ENCODE measurements at places on chromosomes 6 and 20.

DNA sequence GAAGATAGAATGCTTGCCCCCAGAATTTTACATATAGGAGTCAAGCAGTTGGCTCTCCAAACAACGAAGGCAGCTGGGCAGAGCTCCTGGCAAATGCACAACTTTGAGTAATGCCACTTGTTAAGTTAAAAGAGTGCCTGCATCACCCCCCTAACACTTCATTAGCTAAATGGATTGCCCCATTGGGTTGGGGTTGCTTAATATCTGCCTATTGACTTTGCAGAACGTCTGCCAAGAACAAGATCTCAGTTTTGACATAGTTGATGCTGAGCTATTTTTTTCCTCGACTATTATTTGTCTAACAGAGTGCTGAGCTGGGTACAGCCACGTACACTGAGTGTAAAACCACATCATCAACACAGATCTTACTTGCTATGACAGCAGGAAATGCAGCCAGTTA is 12.1 kb downstream of the ANKRD60 start:
- no peak for DNase-seq

DNA sequence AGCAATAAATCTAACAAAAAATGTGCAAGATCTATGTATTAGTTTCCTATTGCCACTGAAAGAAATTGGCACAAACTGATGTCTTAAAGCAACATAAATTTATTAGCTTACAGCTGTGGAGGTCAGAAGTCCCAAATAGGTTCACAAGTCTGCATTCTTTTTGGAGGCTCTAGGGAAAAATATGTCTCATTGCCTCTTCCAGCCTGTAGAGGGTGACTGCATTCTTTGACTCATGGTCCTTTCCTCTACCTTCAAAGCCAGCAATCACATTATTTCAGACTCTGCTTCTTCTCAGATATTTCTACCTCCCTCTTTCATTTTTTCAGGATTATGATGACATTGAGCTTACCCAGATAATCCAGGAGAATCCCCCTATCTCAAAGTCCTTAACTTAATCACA is 1531.1 kb downstream of the KHDRBS2 start:
- DNase-seq: no peak

DNA sequence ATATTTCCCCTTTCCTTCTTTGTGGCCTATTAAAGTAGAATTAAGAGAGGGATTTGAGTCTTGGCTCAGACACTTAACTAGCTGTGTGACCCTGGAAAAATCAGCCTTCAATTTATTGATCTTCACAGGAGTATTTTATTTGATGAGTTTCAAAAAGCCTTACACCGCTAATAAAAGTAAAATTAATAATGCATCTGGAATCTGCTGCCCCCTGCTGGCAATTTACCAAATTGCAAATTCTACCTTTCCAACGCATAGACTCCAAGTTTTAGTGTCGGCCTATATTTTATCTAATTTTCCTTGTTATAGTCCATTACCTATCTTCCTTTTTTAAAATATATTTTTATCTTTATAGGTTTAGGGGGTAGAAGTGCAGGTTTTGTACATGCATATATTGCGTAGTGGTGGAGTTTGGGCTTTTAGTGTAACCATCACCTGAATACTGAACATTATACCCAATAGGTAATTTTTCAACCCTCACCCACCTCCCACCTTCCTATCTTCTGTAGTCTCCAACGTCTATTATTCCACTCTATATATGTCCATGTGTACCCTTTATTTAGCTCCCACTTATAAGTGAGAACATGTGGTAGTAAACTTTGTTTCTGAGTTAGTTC is 46.3 kb downstream of the GOPC start:
- DNase-seq: peak; percentile 70

DNA sequence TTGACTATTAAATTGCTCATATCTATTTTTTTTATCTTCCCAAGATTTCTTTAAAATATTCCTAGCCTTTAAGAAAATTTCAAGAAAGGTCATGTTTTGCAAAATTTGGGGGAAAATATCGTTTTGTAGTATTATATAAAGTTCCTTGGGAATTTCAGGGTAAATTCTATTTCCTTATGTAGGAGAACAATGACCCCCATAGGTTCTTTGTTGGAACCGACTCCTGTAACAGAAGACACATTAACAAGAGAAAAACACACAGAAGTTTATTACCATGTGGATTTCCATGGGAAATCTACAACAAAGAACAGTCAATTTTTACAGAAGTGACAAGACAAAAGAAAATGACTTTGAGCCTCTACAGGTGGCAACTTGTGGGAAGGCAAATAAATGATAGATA is 68.1 kb downstream of the ADGB start:
- no peak for DNase-seq

- DNase-seq: peak; percentile 56
Measured at GRCh38 chr20:5222919-5223634, 93.7 kb downstream of the PROKR2 start.

- DNase-seq: no peak
Measured at GRCh38 chr6:135161411-135162395, 19.4 kb upstream of the MYB start.

GRCh38 chr6:39918831-39919230 is 15.4 kb downstream of the MOCS1 start:
- DNase-seq: no peak

DNA sequence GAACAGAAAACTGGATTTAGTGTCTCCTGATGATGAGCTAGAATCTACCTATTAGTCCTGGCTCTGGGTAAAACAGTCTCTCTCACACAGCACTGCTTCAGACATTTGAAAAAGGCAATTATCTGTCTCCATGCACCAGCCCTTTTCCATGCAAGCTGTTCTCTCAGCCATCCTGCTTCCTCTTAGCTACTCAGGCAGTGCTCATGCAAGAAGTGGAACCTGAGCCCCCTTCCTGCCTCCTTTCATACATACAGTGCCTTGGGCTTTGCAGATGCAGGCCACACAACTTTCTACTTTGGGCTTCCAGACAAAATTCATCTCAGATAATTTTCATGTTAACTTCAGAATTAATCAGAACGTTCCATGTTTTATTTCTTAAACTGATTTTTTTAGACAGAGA is 151.3 kb downstream of the RALGAPA2 start:
- DNase-seq: no peak

DNA sequence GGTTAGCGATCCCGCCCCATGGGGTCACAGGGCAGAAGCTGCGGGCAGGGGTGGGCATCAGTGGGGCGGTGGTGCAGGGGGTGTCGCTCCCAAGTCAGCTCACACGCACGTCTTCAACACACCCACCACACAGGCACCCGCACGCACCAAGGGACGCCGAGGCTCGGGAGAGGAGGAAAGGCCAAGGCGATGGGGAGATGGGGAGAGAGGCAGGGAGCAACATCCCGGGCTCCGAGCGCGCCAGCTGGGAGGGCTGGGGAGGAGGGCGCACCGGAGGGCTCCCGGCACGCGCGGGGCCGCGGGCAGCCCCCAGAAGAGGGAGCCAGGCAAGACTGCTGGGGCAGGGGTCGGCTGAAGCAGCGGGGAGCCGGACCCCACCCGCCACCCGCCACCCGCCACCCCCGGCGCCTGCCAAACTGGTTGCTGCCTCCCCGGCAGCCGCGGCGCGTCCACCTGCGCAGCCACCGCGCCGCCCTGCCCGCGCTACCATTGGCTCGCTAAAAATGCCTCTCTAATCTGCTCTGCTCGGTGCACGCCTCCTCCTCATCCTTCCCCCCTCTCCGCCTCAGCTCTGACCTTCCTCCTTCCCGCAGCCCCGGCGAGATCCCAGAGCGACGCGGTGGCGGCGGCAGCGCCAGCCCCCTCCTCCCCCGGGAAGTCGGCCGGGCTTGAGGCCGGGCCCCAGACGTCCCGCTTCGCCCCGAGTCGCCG is at the start of gene PACSIN1:
TSS of gene PACSIN1 (plus strand) at position 546 of the 711 bp plus-strand sequence. CDS start 60,230 bp downstream, outside the sequence.
- no peak for DNase-seq

- no peak for DNase-seq
Measured at GRCh38 chr6:125792680-125793079, 1.9 kb downstream of the NCOA7 start.

DNA sequence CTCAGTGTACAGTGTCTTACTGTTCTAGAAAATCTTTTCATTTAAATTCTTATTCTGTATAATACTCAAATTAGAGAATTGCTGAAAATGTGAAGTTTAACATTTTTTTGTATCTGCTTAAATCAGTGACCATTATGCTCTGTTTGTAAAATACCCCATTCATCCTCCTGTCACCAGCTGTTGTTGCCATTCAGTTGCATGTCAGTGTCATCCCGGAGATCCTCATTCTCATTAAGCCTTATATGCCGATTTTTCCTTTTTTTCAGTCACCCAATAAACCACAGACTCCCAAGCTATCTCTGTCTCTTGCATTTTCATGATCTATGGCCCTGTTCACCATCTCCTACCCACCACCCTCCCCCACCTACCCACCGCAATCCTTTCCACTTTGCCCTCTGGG is 20.4 kb downstream of the GTF2H5 start:
- no peak for DNase-seq

GRCh38 chr20:38970302-38970701 is 8.2 kb downstream of the DHX35 start:
- no peak for DNase-seq

- DNase-seq: peak; percentile 9
Measured at GRCh38 chr6:16562498-16562897, 198.8 kb downstream of the ATXN1 start.

- DNase-seq: no peak
Measured at GRCh38 chr20:32510120-32510600, 75.0 kb downstream of the NOL4L start.

DNA sequence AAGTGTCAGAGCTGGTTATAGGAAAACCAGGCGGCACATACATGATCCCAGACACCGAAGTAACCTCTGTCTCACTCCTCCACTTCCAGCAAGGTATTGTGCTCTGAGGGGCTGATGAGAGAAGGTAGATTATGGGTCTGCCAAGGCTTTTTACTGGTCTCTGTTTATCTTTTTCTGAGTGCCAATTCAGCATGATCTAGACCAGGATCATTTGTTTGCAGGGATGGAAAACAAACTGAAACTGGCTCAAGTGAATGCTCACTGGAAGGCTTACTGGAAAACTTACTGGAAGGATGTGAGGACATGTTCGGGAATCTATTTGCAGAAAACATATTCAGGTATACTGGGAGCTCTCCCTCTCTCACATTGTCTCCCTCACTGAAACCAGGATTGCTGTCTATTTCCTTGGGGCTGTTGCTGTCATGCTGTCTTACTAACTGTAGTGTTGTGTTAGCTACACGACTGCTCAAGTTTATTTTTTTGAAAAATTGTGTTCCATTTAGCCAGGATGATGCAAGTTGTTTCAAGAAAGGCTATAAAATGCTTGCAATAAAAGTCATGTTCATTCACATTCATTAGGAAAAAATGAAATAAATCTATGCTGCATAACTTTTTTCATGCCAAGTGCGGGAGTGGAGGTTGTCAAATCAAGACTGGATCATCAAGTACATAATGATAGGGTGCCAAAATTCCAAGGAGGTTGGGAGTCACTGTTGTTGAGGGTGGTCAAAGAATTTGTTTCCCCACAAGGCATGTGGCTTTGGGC is 37.0 kb downstream of the KLHL31 start:
- DNase-seq: no peak

DNA sequence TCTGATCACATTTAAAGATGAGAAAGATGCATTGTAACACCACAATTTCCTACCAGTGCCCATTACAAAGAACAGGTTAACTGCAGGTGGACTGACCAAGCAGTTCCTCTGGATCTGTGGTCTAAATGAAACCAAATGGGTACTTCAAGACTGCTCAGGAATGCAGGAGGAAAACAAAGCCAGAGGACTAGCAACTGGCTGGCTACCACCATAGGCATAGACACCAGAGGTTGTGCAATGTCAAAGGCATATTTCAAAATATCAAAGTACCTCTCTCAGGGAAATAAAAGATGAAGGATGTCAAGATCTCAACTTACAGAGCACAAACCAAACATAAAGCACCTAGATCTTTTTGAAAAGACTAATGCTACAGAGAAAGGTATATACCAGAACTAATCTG is 65.5 kb downstream of the GMDS start:
- no peak for DNase-seq

DNA sequence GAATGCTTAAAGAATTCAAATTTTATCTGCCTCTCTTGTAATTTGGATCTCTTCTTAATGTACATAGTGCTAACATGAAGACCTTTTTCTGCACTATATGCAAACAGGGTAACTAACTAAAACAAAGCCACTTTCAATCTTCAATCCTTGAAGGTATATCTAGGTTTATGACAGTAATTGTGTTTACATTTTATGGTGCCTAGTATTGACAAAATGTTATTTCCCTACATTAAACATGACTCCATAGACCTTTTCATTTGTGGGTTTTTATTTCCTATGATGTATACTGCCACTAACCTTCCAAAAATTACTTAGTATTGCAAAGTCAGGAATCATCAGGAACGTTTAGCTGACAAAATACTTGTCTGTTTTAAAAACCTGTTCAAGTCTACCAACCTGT is 95.9 kb downstream of the B3GAT2 start:
- DNase-seq: no peak

DNA sequence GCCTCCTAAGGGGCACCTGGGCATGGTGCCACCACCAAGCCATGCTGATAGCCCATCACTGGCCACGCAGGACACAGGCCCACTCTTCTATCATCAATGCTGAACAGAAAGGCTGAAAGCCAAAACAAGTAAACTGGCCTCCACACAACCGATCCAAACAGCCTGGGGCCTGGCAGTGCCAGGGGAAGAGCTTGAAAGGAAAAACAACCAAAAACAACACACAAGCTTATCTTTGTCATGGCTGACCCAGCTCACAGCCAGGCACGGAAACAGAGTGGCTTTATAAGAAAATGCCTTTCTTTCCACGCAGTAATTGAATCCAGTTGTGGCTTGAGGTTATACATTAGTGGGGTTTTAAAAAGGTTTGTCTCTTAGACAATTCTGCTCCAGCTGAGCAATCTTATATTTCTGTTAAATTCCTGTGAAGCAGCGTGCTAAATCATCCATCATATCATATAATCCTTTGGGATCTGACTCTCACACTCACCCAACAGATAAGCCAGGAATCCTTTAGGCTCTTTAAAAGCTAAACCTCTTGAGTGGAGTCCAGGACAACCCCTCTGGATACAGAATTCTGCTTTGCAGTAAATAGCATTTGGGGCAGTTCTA is 65.4 kb upstream of the SLC22A16 start:
- DNase-seq: no peak
